NCI-H510A (cell line): ENCODE measurements at places on chromosomes 16 and 17.
A peak's percentile ranks its signal among the peaks of the same experiment; 100 is the strongest.

GRCh38 chr17:79438546-79439334, 172.1 kb downstream of the RBFOX3 start:
- DNase-seq: no peak

DNA sequence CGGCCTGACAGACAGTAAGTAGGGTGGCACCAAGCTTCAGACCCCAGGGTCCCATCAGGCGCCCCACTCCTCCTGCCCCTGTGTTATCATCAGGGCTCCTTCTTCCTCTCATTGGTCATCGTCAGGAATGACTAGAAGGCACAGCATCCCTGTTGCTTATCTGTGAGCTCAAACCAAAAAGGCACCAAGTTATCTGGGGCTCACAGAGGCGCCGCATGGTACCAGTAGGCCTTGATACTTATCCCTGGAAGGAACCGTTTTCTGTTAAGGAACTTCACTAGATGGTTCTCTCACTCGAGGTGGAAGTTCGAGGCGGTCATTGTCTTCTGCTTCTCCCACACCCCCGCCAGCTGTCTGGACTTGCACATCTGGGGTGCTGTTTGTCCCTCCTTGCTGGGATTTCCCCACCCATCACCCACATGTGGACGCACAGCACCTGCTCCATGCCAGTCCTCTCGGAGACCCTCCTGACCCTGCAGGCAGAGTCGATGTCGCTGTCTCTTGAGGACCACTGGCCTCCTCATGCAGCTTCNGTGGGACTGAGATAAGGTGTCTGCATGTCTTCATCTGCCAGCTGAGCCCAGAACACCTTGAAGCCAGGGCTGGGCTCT, 52.1 kb downstream of the METRNL start:
- no peak for DNase-seq

DNA sequence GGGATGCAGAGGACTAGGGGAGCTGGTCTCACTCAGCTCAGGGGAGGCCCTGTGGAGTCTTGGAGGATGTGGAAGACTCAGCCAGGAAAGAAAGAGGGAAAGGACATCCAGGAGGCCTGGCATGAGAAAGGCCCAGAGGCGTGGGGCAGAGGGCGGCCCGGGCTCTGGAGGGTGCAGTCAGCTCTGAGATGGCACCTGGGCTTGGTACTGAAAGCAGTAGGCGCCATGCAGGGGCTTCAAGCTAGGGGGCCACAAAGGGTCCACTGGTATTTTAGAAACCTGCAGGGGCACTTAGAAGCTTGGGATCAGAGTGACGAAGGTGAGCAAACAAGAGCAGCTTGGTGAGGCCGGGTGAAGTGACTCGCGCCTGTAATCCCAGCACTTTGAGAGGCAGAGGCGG, 5.6 kb downstream of the FAM171A2 start:
- no peak for DNase-seq

DNA sequence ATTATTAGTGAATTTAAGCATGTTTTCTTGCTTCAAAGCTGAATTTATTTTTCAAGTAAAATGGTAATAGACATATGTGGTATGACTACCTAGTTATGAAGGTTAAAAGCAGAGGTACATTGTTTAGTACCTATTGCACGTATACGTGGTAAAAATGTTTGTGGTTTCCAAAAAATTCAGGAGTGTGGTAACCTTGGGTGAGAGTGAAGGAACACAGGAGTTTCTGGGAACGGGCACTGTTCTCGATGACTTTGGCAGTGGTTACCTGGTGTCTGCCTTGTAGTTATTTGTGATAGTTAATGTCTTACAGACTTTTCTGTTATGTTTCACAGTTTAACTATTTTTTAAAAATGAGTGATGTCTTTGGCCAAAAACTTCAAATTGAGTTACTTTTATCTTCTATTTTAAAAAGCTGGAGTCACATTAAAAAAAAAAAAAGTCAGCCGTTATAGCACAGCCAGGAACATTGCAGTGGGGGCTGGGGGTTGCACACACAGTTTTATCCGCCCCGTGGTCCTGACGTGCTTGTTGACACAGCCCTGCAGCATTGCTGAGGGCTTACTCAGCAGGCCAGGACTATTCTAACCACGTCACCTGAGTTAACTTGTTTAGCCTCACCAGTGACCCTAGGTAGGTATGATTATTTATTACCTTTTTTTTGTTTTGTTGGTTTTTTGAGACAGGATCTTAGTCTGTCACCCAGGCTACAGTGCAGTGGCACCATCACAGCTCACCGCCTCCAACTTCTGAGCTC, 10.9 kb downstream of the JPT2 start:
- no peak for DNase-seq

- DNase-seq: peak; percentile 56
Observed at GRCh38 chr17:51461578-51462004, 201.2 kb downstream of the UTP18 start.

DNA sequence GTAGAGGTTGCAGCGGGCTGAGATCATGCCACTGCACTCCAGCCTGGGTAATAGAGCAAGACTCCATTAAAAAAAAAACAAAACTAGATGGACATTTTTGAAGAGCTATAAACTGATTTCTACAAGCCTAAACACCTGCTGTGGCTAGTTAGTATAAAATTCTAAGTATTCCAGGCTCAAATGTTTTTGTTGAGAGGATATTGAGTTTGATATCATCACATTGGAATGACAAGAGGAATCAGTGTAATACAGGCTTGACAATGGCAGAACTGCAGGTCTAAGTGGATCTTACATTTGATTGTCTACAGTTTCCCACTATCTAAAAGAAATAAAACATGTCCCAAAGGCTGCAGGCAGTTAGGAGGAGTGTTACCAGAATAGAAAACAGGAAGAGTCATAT, 23.9 kb upstream of the DLX3 start:
- no peak for DNase-seq

- DNase-seq: no peak
Observed at GRCh38 chr16:89272631-89273030, 55.1 kb downstream of the ZNF778 start.

DNA sequence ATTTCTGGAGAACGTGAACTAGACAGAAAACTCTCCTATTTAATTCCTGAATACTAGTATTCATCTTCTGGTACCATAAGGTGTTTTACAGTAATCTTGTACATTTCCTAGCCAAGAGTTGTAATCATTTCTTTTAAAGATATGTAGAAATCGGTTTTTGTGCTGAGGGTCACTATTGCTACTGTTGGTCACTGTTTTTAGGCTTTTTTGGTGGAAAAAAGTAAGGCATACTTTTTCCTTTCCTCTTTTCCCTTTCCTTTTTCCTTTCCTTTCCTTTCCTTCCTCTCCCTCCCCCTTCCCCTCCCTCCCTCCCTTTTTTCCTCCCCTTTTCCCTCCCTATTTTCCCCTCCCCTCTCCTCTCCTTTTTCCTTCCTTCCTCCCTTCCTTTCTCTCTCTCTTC, 706.4 kb upstream of the GOT2 start:
- DNase-seq: no peak

DNA sequence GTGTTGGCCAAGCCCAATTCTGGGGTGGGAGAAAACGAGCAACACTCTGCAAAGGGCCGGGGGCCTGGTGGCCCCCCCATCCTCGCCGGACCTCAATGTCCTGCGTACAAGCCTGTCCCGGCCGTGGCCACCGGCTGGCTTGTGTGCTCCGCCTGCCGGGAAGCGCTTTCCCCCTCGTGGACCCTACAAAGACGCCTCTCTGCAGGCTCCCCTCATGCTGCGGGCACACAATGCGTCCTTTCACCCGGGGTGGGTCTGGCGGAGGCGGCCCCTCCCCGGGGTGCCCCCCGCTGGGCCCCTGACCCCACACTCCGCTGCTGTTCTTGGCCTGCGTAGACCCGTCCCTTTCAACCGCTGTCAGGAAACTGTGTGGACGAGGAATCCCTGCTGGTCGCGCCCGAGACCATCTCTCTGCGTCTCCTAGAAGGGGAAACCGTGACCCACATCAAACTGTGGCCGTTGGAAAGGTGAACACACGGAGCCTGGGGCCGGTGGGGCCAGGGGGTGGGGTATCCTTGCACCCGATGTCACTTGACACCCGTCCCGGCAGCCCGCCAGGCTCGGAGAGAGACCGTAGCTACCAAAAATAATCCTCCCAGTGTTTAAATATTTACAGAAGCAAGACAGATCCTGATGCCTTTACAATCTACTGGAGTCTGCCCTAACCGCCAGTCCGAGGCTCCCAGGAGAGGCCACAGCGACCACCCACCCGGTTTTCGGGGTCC, 43.6 kb downstream of the TBC1D16 start:
- no peak for DNase-seq

- DNase-seq: no peak
Observed at GRCh38 chr17:45905814-45906213, 11.5 kb downstream of the MAPT start.

GRCh38 chr17:68513932-68514331, 1.7 kb downstream of the PRKAR1A start:
- DNase-seq: no peak

DNA sequence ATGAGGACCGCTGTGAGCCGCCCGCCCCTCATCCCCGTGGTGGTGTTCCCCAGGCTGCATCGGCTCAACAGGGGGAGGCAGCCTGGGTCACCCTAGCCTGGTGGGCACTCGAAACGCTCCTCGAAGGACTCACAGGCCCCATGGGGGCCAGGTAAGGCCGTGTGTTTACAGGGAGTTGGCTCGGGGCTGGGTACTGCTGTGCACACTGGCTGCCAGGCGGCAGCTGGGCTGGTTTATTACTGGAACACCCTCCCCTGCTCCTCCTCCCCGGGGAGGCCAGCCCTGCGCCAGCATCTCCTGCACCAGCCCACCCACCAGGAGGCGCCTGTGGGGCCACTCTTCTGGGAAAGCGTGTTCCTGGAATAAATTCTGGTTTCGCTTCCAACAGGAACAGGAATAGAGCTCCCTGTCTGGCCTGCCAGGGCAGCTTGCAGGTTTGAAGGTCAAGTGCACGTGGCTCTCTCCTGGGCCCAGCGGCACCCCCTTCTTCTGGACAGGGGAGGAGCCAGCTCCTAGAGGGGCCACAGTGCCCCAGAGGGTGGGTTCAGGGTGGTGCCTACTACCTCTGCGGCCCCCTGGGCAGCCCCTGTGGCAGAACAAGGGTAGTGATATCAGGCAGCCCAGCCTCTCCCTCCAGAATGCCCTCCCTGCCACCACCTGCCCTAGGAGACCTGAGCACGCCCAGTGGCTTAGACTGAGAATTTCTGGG, 11.3 kb downstream of the MCRIP1 start:
- peak; percentile 69 for DNase-seq

DNA sequence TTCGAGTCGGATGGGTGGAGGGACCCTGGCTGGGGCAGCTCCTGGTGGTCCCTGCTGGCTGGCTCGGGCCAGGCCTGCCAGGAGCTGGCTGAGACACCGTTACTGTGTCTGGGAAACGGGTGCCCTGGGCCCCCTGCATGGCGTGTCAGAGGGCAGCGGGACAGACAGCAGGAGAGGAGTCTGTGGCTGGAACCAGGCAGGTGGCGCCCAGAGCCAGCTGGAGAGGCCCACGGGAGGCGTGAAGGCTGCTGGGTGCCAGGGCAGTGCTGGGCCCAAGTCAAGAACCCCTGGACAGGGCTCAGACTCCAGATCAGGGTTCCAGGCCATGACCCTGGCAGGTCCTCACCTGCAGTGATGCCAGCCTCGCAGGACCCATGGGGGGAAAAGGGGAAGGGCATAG, 16.6 kb downstream of the SOX8 start:
- no peak for DNase-seq

- DNase-seq: no peak
Observed at GRCh38 chr17:11285946-11286345, 44.9 kb downstream of the SHISA6 start.

- DNase-seq: no peak
Observed at GRCh38 chr17:69575346-69575761, 160.9 kb downstream of the MAP2K6 start.

GRCh38 chr17:63476854-63477479, at the start of gene ACE:
Gene ACE (plus strand): TSS chr17:63477061. CDS start chr17:63477095, 34 bp downstream.
- peak; percentile 89 for DNase-seq

DNA sequence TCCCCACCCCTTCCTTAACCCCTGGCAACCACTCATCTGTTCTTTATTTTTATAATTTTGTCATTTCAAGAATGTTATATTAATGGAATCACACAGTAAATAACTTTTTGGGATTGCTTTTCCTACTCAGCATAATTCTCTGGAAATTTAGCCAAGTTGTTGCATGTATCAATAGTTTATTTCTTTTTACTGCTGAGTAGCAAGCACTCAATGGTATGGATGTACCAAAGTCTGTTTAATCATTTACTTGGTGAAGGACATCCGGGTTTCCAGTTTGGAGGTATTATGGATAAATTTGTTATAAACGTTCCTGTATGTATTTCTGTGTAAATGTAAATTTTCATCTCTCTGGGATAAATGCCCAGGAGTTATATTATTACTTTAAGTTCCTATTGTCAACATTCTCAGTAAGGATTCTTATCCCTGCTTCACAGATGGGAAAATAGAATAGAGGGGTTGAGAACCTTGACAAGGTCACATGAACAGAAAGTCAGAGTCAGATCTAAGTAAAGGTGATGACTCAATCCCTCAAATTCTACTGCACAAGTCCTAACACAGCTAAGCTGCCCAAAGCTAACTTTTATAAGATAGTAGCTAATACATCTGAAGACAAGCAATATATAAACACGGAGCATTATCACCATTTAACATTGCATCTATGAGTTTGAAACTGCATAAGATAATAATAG, 62.4 kb upstream of the MTMR4 start:
- DNase-seq: no peak

DNA sequence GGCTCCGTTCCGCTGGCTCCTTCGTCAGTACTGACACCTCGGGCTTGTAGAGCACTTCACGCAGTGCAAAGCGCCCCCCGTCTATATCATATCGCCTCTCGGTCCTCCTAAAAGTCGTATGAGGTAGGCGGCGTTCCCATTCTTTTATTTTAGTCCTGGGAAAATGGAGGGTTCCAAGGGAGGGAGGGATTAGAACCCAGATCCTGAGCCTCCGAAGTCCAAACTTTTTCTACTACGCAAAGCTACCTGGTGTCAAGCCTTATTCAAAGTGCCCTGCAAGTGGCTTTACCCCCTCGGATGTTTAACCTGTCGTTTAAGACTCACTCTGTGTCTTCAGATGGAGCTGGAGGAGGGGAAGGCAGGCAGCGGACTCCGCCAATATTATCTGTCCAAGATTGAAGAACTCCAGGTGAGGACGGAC, 348 bp upstream of the FTSJ3 start:
- DNase-seq: no peak

GRCh38 chr17:10119203-10120108, 79.0 kb downstream of the GAS7 start:
- peak; percentile 4 for DNase-seq

DNA sequence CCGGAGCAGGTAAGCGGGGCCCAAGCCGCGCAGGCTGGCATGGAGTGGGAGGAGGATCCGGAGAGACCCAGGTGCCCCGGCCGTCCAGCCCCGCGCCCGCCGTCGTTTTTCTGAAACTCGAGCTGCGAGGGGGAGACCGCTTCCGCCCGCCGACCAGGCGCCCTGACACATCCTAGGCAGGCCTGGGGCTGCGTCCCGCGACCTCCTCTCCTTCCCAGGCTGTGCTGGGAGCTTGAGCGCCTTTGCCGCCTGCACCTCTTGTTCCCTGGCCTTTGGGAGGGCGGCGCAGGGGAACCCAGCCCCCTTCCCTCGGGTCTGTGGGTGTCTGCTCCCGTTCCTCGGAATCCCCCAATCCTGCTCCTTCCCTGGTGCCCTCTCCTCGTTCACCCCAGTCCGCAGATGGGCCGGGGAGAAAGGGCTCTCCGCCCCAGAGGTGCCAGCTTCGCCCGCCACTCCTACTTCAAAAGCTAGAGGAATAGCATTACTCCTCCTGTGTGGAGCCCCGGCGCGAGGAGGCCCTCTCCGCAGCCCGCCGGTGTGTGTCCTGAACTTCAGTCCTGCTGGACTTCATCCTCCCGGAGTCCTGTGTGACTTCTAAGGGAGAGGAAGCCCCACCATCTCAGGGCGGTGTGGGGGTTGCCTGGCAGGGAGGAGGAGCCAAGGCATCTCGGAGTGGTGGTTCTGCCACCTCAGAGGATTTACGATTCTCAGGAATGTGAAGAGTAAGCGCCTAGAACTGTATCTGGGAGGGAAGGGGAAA, 1.0 kb downstream of the NHERF1 start:
- DNase-seq: no peak
